ENCODE measurements at places on chromosomes 7 and 10.

DNA sequence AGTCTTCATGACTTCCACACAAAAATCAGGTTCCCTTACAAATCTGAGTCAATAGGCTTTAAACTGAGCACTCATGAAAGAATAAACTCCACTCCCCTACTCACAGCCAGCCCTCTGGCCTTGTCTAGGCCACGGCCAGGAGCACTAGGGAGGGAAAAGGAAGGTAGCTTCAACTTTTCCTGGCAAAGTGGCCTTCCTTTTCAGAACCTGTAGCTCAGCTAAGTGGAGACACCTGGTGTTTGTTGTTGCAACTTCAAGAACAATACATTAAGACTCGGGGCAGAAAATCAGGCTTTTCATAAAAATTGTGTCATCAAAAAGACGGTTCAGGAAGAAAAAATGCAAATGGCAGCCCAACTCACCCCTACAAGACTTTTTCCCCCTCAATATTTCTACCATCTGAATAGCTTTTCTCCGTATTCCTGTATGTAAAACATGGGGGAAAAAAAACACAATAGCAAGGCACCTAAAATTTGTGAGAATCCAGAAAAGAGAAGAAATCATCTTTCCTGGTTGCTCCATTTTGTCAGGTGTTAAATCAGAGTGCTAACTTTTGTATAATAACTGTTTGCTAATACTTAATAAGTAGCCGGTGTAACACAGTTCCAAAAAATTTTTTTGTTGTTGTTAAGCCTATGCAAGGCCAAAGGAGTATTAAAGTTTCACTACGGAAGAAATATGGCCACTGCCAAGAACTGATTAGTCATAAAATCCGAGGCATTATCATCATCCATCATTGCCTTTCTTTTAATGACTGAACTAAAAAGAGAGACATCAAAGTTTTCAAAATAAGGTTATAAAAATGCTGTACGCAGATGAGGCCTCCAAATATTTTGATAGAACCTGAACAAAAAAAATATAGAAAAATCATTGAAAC lies 66.2 kb upstream of the ARID5B start:
- DNase-seq = no peak

DNA sequence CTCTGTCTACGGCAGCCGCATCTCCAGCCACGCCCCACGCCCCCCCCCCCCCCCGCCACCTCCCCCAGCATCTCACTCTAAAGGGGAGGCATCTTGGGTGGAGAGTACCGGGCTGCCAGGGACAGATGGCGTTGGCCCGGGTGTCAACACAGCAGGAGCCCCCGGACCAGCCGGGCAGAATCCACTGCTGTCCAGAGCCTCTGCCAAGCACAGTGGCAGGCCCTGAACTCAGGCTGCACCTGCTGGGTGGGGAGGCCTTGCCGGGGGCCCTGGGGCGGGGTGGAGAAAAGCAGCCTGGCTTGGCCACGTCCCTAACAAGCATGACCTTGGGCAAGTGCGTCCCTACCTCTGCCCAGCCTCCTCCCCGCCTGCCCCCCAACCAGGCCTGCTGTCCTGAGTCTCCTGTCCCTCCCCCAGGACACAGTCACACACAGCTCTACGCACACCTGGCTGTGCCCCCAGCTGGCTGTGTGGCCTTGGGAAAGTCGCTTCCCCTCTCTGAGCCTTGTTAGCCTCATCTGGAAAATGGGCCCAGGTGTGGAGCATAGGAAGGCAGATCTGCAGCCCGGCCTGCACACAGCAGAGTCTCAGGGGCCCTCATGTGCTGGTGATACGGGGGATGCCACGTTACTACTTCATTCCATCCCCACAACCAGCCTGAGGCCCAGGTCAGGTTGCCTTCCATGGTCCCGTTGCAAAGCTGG lies 45.2 kb downstream of the MICALL2 start:
- no peak for DNase-seq

DNA sequence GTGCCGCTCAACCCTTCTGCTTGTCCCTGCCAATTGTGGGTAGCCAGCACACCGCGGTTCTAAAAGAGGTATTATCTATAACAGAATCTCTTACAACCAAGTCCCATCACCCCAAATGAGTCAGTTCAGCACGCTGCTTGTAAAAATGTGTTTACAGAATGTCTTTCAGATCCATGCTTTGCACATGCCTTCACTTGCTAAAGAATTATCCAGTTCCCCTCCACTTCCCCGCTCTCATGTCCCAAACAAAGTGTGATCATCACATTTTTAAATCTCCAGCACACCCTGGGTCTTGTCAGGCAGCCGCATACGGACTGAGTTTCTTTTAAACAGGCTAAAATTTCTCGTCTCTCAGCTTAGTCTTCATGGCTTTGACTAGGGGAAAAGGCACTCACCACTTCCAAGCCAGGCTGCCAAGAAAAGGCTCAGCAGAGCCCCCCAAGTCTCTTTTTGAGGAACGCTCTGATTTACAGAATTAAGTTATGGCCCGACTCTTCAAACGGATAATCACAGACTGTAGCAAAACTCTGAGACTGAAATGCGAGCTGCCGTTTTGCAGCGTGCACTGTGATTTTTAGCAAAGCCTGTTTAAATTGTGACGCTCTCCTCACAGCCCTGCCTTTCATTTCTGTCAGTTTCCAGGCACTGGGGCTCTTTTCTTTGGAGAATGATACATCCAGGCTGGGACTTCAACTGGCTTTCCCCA lies 29.8 kb upstream of the FGFR2 start:
- DNase-seq = no peak

DNA sequence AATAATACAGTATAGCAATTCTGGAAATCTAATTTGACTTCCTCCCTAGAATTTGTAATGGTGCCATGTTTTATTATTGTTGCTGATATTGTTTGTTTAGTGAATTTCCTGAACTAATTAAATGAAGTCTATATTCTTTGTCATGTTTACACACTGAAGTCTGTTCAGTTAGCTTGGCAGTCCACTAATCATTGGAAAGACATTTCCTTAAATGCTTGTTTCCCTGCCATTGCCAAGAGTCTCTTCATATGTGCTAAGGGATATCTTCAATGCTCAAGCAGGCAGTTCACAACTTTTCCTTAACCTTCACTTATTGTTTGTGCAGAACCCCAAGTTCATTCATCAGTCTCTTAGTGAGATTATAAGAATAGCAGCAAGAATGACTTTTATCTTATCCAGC lies 755.3 kb downstream of the INHBA start:
- DNase-seq = no peak

DNA sequence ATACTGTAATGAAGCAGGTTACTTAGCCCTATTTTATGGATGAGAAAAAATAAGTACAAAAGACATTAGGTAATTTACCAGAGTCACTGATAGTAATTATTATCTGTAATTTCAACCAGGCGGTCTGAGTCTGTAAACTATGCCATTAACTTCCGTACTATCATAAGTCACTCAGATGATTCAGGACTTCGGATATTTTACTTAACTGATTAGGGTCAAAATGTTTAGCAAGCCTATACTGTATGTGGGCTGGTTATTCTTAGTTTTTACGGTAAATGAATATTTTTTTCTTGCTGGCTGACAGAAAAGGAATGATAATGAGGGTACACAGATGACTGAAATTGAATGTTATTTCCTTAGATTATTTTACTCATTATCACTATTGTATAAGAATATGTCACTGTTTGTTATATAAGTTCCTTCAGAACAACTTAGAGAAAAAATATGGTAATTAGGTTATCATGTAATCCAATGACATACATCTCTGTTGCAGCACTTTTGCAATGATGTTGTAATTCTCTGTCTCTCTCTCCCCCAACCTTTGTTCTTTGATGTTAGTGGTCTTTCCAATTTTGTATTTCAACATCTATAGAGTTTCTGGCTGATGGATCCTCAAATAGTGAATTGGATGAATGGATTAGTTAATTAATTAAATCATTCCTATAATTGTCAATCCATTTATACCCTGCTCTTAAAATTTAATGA lies 165.6 kb downstream of the ZEB1 start:
- no peak for DNase-seq

DNA sequence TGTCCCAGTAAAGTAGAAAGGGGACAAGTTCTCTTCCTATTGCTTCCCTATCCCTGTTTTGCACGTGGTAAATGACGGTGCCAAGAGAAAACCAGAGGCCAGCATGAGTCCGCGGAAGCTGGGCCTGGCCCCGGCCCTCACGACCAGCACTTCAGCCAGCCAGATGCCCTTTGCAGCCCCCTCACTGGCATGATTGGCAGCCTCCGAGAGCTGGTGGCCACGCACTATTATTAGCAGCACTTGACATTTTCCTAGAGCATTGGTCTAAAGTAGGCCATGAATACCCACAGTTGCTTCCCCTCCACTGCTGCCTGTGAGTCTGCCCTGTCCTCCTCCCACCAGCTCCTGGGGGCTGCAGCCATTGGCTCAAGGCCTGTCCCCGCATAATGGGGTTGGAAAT lies 369.1 kb downstream of the PLXNA4 start:
- DNase-seq = no peak

DNA sequence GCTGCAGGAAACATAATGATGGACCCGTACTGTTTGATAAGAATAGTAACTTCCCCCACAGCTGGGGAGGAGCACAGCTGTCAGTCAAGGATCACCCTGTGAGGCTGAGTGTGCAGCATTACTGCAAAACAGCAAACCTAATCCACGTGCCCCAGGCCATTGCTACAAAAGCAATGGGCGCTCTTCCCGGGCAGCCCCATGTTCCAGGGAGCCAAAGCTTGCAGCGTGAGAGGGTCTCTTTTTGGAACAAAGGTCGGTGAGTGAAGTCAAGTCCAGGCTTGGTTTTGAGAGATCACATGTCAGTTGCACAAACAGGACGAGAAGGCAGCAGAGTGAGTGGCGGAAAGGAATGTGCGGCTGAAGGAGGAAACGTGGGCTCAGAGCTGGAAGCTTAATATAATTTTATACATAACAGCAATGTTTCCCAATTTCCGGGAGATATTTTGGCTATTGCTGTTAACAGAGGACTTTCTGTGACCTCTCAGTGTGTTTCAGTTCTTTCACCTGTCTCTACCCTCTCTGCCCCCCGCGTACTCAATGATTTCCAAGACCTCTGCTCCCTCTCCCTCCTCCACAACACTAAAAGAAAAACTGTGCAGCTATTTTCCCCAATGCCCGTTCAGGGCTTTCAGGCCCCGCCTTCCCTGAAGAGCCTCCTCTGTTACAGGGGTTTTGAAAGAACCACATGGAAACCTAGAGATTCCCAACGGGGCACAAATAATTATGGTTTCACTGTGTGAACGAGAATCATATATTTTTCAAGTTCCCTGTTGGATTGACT lies 128.9 kb downstream of the MTPAP start:
- no peak for DNase-seq

DNA sequence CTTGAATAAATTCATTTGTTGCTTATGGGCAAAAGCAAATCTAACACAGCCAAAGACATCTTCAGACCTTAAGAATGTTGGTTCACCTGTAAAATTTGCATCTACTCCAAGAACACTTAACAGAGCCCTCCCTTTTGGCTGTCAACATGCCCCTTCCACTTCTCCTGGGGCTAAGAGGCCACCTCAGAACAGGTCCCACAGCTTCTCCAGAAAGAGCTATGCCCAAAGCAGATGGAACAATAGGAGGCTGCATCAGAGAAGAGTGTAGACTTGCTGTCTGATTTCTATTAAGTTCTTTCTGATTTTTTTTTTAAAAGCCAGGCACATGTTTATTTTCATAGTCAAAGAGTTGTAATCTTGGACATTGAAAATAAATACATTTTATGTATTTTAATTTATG lies 26.1 kb upstream of the TRIL start:
- no peak for DNase-seq

DNA sequence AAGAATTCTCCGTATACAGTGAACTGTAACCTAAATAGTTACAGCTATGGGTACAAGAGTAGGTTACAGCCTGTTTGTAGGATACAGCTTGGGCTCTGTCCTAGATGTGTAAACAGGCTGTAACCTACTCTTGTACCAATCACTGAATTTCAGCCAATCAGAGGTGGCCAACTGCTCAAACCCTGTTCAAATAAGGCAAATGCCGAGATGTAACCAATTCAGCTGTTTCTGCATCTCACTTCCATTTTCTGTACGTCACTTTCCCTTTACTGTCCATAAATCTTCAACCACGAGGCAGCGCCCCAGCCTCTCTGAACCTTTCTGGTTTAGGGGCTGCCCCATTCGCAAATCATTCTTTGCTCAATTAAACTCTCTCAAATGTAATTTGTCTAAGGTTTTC lies 8.3 kb upstream of the MMP21 start:
- DNase-seq = no peak

DNA sequence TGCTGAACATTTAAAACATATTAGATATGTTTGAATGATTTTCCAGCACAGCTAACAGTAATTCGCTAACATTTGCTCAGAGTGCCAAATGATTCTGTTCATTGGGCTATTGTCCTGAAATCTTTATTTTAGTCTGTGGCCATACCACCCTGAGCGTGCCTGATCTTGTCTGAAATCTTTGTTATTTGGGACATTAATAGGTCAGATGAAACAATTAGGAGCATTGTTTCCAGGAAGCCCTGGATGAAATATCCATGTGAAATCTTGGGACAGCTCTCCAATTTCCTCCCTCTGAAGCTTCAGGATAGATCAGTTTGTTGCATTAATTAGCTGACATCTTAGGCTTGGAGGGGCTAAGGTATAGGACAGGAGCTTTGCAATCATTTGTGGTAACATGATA lies 512.0 kb downstream of the KIF20B start:
- DNase-seq = no peak

Measured in cortex of kidney (tissue), 1 donor.